ENCODE measurements at places on chromosomes 7 and 10.

DNA sequence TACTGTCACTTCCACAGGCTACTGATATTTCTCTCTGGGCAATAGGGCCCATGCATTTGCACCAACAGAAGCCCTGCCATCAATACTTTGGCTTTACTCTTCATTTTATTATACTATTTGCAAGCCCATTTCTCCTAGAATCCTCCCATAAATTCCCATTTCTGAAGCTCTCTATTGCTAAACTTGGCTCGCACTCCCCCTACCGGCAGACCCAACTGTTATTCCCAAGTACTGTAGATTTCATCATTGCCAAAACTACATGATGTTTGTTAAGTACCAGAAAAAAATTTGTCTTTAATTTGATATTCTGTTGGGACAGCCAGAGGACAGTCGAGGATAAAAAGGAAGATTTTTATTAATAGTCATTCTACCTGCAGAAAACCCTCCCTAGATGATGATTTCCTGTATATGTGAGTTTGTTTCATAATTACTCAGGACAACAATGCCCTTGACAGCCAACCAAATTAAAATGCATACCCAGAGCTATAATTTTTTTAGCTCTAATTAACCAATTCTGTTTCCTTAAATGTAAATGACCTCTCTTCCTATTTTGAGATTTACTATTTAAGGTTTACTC lies 298.6 kb downstream of the REEP3 start:
- DNase-seq = peak; percentile 31

DNA sequence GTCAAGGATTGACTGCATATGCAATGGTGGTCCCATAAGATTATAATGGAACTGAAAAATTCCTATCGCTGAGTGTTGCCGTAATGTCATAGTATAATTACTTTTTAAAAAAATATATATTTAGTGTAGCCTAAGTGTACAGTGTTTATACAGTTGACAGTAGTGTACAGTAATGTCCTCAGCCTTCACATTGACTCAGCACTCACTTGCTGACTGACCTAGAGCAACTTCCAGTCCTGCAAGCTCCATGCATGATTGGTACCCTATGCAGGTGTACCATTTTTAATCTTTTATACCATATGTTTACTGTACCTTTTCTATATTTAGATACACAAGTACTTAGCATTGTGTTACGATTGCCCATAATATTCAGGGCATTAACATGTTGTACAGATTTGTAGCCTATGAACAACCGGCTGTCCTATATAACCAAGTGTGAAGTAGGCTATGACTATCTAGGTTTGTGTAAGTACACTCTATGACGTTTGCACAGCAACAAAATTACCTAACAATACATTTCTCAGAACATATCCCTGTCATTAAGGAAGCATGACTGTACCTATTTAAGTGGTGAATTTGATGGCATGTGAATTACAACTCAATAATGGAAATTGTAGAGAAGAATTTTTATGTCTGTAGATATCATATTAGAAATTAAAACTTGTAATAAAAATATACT lies 40.9 kb downstream of the CCNY start:
- DNase-seq = no peak

GRCh38 chr7:81949306-81949705 lies 179.5 kb upstream of the HGF start:
- DNase-seq = no peak

GRCh38 chr10:125095776-125096175 lies 64.6 kb downstream of the CTBP2 start:
- no peak for DNase-seq

GRCh38 chr10:19683356-19683755 lies 132.9 kb upstream of the PLXDC2 start:
- DNase-seq = no peak

- DNase-seq = no peak
Observed at GRCh38 chr10:58618158-58618676, 105.5 kb downstream of the BICC1 start.

GRCh38 chr10:128365156-128365725 lies 239.0 kb upstream of the MKI67 start:
- DNase-seq = no peak

- DNase-seq = no peak
Observed at GRCh38 chr7:79093421-79093820, 360.0 kb downstream of the MAGI2 start.

- DNase-seq = no peak
Observed at GRCh38 chr10:101133489-101134298, 2.6 kb downstream of the TLX1 start.

- DNase-seq = no peak
Observed at GRCh38 chr10:86690231-86690630, 21.9 kb downstream of the LDB3 start.

DNA sequence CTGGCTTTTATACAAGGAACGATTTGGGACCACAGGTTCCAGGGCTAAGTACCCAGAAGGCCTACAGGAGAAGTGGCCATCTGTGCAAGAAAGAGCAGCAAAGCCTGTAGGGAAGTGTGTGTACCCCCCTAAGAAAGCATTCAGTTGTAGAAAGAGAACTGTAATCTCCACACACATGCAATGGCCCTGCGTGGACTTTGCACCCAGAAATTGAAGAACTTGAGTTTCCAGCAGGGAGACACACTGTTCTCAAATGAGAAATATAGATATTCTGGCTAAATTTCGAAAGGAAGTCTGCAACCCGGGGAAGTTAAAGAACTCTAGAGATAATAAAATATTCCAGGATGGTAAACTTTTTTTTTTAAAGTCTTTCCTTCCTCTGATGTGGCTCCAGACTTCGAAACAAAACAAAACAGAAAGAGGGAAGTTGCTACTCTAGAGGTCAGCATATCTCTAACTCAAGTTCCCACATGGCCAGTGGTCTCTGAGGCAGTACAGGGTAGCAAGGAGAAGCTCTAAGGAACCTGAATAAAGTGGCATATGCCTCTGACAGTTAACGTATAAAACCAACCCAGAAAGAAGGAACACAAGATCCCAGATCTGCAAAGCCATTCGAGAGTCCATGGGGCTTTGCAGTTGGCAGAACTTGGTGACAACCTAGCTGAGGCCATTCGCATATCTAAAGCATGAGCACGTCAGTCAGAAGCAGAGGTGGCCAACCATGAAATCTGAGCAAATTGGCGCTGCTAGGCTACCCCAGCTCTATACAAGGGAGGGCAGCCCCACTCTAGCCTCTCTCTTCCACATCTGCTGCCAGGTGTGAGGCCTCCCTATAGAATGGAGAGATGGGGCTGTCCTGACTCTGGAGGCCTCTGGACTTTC lies 56.6 kb downstream of the ELMO1 start:
- no peak for DNase-seq

DNA sequence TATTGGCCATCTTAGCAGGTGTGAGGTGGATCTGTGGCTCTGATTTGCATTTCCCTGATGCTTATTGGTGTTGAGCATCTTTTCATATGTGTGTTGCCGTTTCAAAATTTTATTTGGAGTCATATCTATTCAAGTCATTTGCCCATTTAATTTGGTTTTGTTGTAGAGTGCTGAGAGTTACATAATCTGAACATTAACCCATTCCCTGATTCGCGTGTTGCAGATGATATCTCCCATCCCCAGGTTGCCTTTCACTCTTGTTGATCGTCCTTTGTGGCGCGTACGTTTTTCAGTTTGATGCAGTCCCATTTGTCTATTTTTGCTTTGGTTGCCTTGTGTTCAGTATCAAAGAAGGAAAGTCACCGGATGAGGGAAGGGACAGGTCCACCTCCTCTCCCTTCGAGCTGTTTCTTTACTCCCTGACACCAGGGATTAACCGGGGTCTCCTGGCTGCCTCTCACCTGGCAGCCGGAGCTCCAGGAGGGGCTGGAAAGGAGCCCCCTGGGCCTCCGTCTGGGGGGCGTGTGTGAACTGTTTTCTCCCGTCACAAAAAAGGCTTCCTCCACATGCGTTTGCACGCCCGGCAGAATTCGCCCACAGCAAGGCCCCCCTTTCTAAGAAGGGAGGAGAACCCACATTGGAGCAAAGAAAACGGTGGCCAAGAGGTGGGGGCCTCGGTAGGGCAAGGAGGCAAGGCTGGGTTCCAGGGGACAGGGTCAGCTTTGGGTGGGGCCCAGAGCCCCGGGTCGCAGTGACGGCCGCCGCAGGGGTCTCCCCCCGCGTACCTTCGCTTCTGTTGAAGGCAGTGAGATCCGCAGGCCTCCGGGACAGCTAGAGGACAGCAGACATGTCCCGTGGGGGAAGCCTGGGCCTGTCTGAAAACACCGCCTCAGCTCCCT lies 8.3 kb downstream of the MNX1 start:
- DNase-seq = no peak

DNA sequence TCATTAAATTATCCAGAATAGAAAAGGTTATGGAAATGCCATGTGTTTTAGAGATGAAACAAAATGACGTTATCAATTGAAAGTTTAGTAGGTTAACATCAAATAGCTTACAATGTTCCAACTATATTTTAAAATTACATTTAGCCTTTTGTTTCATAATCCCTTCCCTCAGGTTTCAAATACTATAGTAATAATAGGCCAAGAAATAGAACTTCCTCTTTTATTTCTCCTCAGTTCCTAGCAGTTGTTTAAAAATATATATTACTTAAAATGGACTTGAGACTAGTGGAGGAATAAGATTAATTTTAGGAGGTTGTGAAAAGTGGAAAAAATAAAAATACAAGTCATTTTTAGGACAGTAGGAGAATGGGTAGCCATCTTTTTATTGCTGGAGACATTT lies 16.4 kb upstream of the PDSS1 start:
- no peak for DNase-seq

GRCh38 chr10:124132876-124133275 lies 39.5 kb upstream of the CHST15 start:
- DNase-seq = no peak

DNA sequence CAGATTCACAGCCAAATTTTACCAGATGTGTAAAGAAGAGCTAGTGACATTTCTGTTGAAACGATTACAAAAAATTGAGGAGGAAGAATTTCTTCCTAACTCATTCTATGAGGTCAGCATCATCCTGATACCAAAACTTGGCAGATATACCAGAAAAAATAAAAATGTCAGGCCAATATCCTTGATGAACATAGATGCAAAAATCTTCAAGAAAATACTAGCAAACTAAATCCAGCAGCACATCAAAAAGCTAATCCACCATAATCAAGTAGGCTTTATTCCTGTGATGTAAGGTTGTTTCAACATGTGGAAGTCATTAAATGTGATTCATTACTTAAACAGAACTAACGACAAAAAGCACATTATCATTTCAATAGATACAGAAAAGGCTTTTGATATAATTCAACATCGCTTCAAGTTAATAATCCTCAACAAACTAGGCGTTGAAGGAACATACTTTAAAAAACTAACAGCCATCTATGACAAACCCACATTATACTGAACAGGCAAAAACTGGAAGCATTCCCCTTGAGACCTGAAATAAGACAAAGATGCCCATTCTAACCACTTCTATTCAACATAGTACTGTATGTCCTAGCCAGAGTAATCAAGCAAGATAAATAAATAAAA lies 807.7 kb upstream of the ZWINT start:
- DNase-seq = no peak

- no peak for DNase-seq
Observed at GRCh38 chr7:76057813-76058145, 9.9 kb downstream of the MDH2 start.

GRCh38 chr7:35004531-35005095 lies 32.7 kb downstream of the DPY19L1 start:
- DNase-seq = no peak

- no peak for DNase-seq
Observed at GRCh38 chr7:133861876-133862275, 265.3 kb upstream of the LRGUK start.

GRCh38 chr10:129766611-129767550 lies 197.2 kb downstream of the EBF3 start:
- no peak for DNase-seq

GRCh38 chr10:113232928-113233511 lies 283.0 kb downstream of the TCF7L2 start:
- no peak for DNase-seq

GRCh38 chr7:84800846-84801245 lies 386.0 kb downstream of the SEMA3D start:
- DNase-seq = no peak

GRCh38 chr10:14698111-14698828 lies 76.4 kb downstream of the FAM107B start:
- no peak for DNase-seq
